Stimulated activated CD8-positive, alpha-beta memory T cell treated with anti-CD3 and anti-CD28 coated beads, Interleukin-4, amount 100 ng/mL, for 48 hours (primary cell): ENCODE measurements at places on chromosomes 12 and 14.

DNA sequence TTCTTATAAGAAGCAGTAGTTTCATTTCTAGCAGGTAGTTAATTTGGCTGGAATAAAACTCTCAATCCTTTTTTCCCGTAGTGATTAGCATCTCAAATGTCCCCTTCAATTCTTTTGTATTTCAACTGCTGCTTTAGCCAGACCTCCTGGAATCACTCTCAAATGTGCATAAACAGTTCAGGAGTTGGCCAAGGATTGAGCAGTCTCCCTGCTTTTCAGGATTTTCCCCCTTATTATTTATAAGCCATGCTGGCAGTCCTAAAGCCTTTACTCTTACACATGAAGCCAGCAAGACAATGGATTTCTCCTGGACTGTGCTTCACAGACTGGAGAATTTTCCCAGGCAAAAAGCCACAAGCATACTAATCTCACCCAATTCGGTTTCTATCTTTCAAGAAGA is 950.1 kb downstream of the VRK1 start:
- DNase-seq: no peak

DNA sequence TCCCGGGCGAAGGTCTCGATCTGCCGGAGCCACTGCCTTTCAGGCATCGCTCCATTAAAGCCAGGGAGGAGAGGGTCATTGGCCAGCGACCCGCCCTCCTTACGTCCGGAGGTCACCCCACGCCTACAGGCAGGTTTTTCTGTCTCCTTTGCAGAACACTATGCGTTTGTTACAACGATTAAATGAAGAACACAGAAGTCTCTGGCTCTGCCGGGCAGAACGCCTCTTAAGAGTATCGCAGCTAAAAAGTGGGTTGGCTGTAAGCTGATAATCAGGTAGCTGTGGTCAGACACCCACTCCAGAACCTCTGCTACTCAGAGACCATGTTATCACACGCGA is 15.0 kb downstream of the OTX2 start:
- DNase-seq: no peak

- DNase-seq: no peak
Observed at GRCh38 chr12:66025477-66025876, 105.1 kb downstream of the LLPH start.

DNA sequence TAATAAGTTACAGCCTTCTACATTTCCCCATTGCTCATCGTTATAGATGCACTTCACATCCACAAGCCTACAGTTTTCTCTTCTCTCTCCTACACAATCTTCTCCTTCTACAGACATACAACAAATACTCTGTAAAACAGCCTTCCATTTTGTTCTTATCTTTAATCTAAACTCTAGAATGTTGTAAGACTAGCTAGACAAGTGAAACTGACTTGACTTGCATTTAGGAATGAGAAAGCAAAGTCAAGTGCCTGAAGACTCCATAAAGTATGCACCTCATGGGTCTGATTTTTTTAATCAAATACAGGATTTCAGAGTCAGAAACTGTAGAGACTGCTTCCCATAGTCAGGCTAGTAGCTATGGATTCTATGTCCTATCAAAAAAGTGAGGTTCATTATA is 190.3 kb downstream of the KLHL28 start:
- DNase-seq: no peak

GRCh38 chr12:56683-57346 is 9.8 kb upstream of the IQSEC3 start:
- DNase-seq: no peak

- DNase-seq: peak; percentile 71
Observed at GRCh38 chr12:188910-189621, 24.9 kb downstream of the SLC6A12 start.

DNA sequence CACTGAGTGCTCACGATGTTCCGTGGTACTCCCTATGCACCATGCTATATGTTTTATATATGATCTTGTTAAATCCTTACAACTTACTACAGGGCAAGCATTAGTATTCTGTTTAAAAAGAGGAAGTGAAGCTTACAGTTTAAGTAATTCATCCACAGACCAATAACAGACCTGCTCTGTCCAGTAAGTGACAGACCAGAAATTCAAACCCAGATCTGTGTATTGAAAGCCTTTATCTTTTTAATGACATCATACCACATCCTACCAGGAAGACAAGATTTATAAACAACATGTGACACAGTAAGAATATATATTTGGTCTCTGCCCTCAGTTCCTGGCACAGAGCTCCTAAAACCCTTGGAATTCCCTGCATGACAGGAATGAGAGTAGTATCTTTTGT is 206.5 kb downstream of the STXBP6 start:
- no peak for DNase-seq

DNA sequence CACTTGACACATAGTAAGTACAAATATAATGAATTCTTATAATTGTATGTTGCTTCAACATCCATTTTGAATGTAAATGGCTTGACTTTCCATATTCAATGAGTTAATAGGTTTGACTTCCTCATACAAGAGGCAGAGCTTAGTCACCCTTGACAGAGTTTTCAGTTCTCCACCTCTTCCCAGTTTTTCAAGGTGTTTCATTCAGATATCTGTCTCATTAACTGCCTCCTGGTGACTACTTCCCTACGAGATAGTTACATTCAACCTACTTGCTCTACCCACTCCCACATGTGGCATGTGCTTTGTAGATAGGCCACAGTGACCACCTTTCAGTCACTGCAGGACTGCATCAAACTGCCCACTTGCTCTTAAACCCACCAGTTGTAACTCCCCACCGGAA is 60.0 kb downstream of the MYF5 start:
- no peak for DNase-seq

- DNase-seq: no peak
Observed at GRCh38 chr12:118374909-118375308, 1.4 kb upstream of the SUDS3 start.

- no peak for DNase-seq
Observed at GRCh38 chr14:77190977-77191376, 9.4 kb downstream of the TMEM63C start.

GRCh38 chr12:7142809-7143465 is 12.8 kb downstream of the CLSTN3 start:
- no peak for DNase-seq

GRCh38 chr12:23895792-23896218 is 53.7 kb downstream of the SOX5 start:
- DNase-seq: no peak

GRCh38 chr14:69964841-69965240 is 85.6 kb downstream of the SMOC1 start:
- no peak for DNase-seq

DNA sequence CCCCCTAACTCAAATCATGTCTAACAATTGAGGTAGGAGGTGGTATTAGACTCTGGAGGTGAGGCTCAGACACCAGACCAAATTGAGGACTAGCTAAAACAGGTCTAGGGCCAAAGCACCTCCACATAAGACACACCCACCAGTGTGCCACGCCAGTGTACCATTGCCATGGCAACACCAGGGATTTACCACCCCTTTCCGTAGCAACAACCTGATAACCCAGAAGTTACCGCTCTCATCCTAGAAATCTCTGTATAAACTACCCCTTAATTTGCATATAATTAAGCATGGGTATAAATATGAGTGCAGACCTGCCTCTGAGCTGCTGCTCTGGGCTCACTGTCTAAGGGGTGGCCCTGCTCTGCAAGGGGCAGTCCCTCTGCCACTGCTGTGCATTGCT is 57.4 kb upstream of the PPP2R5C start:
- no peak for DNase-seq

DNA sequence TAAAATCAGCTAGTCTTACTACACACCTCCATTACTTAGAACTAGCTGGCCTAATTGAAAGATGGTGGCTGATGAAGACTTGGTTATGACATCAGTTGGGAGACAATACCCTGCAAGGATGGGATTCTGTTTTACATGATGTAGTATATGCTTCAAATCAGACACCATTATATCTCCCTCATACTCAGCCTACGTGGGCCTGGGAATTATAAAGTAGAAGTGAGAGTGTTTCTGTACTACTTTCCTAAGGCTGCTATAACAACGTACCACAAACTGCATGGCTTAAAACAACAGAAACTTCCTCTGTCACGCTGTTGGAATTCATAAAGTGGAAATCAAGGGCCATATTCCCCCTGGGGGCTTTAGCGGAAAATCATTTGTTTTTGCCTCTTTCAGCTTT is 190.4 kb downstream of the PAH start:
- DNase-seq: no peak
